Activated naive CD4-positive, alpha-beta T cell treated with Interleukin-2 at 50 U/mL for 16 hours (primary cell): ENCODE measurements at places on chromosomes 2 and 18.
A peak's percentile ranks its signal among the peaks of the same experiment; 100 is the strongest.

DNA sequence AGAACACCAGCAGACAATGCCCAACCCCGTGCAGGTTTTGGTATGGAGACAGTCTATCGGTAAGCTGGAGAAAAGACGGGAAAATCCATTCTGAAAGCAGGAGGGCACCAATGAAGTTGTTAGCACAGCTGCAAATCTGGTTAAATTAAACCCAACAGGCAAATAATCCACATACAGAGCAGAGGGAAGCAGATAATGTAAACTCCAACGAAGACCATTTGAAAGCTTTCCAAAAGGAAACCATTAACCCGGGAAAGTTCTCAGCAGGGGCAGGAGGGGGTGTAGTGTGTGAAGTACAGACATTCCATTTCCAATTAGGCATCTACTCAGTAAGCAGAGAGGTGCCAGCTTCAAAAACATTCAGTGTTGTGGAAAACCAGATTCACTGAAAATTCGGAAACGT lies 10.3 kb downstream of the EDAR start:
- DNase-seq: no peak

- DNase-seq: no peak
Observed at GRCh38 chr2:200469708-200470211, 40.1 kb downstream of the KCTD18 start.

DNA sequence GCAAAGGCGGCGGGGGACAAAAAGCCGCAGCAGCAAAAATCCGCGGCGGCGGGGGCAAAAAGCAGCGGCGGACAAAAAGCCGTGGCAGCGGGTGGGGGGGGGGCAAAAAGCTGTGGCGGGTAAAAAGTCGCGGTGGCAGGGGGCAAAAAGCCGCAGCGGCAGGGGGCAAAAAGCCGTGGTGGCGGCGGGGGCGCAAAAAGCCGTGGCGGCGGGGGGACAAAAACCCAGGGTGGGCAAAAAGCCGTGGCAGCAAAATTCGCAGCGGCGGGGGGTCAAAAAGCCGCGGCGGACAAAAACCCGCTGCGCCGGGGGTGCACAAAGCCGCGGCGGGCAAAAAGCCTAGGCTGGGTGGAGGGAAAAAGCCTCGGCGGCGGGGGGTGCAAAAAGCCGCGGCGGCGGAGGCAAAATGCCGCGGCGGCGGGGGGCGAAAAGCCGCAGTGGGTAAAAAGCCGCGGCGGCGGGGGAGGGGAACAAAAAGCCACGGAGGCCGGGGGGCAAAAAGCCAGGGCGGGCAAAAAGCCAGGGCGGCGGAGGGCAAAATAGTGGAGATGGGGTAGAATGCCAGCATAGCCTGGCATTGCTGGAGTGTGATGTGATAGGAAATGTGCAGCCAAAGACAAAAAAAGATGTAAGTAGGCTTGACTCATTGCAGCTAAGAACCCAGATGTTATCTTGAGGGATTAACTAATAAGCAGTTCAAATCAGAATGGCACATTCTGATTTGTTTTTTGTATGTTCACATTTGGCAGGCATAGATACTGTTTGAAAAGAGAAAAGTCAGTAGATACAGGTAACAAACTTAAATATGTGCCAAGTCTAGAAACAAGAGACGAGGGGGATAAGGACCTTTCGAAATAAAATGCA lies 1076.3 kb downstream of the RPIA start:
- no peak for DNase-seq

GRCh38 chr18:38369772-38370690 lies 804.4 kb upstream of the CELF4 start:
- no peak for DNase-seq

DNA sequence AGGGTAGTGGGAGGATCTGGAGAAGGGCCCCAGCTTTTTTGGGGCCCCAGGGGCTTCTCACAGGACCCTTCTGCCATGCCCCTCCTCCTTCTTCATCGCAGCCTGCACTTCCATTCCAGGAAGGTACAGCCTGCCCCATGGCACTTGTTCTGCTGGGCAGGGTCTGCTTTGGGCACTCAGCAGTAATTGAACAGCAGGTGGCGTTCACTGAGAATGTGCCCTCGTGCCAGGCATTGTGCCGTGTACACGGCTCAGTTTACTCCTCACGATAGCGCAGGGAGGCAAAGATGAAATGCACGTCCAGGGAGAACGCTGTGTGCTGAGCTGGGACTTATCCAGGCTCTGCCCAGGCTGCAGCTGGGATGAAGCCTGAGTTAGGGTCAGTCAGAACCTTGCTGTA lies 54.8 kb upstream of the ASB18 start:
- no peak for DNase-seq

GRCh38 chr2:225310745-225311144 lies 88.8 kb upstream of the NYAP2 start:
- no peak for DNase-seq

DNA sequence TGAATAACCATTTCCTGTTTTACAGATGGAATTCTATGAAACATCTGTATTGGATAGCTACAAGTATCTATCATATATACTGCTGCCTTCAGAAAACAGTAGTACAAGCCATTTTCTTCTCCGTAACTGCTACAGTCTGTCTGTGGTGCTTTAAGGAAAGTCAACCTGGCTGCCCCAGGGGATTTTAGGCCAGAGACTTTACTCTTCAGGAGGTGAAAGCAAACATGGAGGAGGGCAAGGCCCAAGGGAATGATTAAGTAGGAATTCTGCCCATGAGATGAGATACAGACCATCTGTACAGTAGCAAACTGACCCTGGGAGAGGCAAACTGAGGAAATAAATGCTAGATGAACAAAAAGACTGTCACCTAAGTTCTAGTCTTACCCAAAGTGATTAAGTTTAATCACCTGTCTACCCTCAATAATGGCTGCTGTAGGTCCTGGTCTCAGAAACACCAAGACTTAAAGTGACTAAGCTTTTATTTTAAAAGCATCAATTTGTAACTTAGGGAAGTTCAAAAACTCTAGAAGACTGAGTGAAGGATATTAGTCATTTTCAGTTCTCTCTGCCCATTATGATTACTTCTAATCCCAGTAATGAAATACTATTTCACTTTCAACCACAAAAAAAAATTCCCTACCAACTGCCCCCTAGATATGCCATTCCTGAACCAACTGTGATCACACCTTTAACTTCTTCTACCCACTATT lies 14.8 kb downstream of the MBD2 start:
- no peak for DNase-seq

GRCh38 chr2:150431561-150432311 lies 55.7 kb downstream of the RND3 start:
- no peak for DNase-seq

- DNase-seq: no peak
Observed at GRCh38 chr2:3738454-3738853, 35.1 kb downstream of the DCDC2C start.

DNA sequence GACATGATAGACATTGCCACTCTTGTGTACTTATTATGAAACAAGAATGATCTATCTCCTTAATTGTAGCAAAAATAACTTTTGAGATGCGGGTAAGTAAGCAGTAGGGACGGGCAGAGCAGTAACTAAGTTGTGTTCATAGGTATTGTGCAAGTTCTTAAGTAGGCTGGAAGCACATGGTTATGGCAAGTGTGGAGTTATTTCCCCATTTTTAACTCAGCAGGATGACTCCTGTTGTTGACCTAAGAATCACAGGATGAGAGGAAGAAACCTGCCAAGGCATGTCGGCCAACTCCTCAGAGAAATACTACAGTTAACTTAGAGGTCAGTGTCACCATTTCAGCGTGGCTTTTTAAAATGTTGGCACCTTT lies 51.1 kb upstream of the FN1 start:
- DNase-seq: no peak

- no peak for DNase-seq
Observed at GRCh38 chr18:54440292-54440691, 82.6 kb downstream of the C18orf54 start.

GRCh38 chr2:166609183-166609959 lies 115.3 kb upstream of the SCN7A start:
- DNase-seq: no peak

GRCh38 chr18:53070788-53071187 lies 730.8 kb downstream of the DCC start:
- DNase-seq: no peak

- DNase-seq: peak; percentile 28
Observed at GRCh38 chr18:75408554-75409506, 18.7 kb downstream of the SMIM21 start.

DNA sequence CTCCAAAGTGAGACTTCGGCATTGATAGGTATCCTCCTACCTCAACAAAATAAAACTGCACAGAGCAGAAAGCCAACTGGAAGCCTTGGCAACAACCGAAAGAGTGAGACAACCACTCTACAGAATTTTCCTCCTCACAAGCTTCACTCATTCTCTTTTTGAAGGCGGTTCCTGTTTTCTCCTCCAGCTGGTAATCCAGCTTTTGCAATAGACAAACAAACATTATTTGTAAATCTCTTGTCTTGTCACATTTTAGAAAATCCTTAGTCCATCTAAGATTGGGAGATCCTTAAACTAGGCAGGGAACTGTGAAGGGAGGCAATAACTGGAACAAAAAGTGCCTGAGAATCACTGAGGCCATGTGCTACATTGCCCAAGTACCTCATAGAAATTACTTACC lies 332.4 kb downstream of the BCL11A start:
- no peak for DNase-seq
